ENCODE measurements at places on chromosomes 12 and 14.
A peak's percentile ranks its signal among the peaks of the same experiment; 100 is the strongest.

DNA sequence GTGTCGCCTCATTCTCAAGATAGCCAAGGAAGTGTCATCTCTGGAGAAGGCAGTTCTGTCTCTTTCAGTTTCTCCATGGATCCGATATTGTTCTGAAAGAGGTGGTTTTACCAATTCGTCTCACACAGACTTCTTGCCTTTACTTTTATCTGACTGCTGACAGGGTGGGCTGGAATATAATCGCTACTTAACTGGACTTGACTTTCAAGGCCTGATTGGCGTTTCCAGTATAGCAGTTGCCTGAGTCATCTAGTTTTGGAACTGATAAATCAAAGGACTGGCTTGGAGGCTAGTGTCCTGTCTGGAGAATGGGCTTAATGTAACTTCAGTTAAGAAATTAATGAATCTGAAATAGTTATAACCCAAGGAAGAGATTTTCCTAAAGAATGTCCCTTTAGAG lies 21.6 kb downstream of the PRKCH start:
- DNase-seq: no peak

DNA sequence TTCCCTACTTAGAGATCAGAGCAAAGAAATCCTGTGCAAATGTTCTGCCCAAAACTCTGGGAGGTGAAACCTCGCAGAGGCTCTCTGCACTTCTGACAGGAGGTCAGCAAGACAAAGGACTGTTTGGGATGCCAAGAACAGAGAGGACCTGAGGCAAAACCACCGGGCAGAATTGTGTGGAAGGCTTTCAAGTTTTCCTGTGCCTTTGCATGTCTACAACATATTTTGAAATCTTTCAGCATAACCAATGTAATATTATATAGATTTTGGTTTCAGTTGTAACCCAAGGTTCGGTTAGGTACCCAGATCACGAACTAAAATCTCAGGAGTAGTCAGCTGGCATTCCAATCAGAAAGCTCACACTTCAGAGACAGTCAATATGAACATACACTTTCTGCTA lies 99.4 kb upstream of the PLEKHA5 start:
- DNase-seq: no peak

DNA sequence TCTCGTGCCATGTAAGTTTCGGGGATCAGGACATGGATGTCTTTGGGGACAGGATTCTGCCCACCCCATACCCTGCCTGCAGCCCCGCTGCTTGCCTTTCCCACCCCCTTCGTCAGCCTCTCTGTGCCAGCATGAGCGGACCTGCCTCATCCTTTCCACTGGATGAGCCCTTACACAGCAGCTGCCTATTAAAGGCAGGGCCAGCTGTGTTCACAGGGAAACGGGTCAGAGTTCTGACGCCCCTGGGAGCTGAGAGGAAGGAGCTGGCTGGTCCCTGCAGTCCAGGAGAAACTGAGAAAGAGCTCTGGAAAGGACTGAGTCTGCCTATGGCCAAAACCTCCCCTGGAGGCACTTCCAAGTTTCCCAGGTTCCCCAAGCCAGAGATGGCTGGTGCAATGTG lies 83.5 kb upstream of the NCOR2 start:
- DNase-seq: no peak

DNA sequence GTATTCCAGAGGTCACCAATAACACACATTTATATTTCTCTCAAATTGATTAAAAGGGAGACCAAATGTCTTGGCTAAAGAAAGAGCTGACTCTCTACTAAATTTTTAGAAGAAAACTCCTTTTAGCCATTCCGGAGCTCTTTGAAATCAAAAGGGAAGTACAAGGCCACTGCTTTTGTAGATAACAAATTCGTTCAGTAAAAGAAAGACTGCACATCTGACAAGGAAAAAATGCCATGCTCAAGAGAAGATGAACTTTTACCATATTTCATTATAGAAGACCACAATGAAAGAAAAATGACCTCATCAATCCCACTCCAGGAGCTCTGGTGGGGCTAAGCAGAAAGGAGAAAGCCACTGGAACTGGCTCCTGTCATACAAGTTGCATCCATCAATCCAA lies 57.6 kb downstream of the SPTSSA start:
- DNase-seq: no peak

DNA sequence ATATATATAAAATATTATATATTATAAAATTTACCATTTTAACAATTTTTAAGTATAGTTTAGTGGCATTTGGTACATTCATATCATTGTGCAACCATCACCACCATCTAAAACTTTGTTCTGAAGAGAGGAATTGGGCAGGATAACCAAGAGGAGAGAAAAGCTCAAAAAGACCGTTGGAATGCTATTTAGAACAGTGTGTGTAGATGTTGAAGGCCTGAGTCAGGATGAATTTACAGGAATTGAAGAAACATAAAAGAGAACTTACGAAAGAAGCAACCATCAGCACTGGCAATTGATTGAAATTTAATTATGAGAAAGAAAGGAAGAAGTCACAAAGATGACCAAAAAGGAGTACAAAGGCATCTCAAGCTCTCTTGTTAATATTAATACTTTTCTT lies 196.9 kb upstream of the PWP1 start:
- no peak for DNase-seq

DNA sequence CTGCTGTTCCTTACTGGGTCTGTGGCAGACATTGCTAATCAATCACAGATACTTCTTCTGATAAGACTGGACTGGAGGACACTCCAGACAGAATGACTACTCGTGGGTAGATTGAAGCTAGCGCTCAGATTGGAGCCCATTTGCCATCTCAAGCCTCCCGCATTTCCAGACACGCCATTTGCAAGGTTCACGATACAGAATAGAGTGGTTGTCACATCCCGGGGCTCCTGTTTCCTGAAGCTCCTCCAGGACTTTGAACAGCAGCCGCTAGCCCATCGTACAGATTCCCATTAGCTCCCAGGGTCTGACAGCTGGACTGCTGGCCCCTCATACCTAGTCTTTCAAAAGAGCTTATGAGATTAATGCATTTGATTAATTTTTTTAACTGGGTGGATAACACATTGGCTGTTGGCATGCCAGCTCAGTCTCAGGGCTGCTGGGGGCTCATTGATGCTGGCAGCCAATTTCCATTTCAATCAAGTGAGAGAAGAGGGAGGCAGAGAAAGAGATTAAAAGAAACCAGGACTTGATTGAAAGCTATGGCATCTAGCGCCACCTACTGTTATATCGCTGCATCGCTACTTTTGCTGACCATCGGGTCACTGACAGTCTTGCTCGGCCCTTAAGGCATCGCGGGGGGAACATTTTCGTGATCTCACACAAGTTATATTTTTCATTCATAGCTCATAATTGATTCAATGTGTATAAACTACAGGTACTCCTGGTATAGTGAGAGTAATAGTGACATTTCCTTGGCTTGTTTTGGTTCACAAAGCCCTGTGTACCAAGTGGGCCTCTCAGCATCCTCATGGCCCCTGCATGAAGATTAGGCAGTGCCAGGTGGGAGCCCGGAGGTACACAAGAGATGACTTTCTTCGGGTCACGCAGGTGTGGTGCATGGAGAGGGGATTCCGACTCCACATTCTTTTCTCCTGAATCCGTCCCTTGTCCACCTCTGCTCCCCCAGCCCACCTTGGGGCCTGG lies 78.6 kb downstream of the CCDC60 start:
- peak; percentile 66 for DNase-seq

- DNase-seq: no peak
Observed at GRCh38 chr14:54877703-54878021, 25.0 kb downstream of the GCH1 start.

DNA sequence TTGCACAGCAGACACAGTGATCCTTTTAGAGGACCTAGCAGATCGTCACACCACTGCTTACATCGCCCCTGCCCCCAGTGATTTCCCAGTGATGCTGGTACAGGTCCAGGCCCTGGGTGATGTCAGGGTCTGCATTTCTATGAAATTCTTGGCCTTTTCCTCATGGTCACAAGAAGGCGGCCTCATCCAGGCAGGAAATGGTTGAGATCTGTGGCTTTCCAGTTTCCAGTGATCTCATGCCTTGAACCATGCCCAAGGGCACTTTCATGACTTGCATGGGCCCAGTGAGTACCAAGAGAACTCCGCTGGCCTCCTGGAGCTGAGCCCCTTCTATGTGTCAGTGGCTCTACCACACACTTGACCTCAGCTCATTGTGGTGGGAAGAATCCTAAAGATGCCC lies 41.9 kb upstream of the BDKRB2 start:
- DNase-seq: no peak

- DNase-seq: no peak
Observed at GRCh38 chr12:49565406-49566265, 2.3 kb downstream of the MCRS1 start.

Measured in NCI-H2081 (cell line).